Stimulated activated memory B cell treated with anti-CD40 and anti-IgM and Interleukin-4, amounts not matched to agents 10 μg/mL and 1 μg/mL and 100 μg/mL, for 72 hours (primary cell): ENCODE measurements at places on chromosomes 1 and 21.

- no peak for ATAC-seq
Measured at GRCh38 chr1:167820684-167821355, 93.1 kb downstream of the ADCY10 start.

GRCh38 chr1:216812966-216813365 lies 89.7 kb upstream of the ESRRG start:
- ATAC-seq, result no peak

- ATAC-seq, result no peak
Measured at GRCh38 chr1:77133731-77134358, 85.4 kb downstream of the PIGK start.

DNA sequence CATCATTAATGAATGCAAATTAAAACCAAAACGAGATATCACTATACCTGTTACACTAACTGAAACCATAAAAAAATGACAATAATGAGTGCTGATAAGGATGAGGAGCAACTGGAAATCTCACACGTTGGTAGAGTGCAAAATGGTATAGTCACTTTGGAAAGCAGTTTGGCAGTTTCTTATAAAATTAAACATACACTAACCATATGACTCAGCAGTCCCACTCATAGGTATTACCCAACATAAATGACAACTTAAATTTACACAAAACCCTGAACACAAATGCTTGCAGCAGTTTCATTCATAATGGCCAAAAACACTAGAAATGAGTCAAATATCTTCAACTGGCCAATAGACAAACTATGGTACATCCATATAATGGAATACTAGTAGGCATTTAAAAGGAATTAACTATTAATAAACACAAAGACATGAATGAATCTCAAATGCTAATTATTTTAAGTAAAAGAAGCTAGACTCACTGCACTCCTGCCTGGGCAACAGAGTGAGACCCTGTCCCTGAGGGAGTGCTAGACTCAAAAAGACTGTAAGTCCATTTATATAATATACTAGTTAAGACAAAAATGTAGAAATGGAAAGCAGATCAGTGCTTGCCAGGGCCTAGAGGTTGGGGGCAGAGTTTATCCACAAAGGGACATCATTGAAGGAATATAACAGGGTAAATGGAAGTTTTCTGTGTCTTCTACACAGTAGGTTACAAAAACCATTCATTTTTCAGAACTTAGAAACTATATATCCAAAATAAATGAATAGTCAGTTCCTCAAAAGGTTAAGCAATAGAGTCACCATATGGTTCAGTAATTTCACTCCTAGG lies 77.4 kb downstream of the EIF4G3 start:
- ATAC-seq, result no peak

DNA sequence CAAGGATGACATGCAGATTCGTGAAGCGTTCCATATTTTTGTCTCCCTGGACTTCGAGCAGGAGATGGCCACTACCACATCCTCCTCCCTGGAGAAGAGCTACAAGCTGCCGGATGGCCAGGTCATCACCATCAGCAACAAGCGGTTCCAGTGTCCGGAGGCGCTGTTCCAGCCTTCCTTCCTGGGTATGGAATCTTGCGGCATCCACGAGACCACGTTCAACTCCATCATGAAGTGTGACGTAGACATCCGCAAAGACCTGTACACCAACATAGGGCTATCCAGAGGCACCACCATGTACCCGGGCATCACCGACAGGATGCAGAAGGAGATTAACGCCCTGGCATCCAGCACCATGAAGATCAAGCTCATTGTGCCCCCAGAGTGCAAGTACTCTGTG lies 3.3 kb downstream of the TMEM222 start:
- ATAC-seq, result no peak

DNA sequence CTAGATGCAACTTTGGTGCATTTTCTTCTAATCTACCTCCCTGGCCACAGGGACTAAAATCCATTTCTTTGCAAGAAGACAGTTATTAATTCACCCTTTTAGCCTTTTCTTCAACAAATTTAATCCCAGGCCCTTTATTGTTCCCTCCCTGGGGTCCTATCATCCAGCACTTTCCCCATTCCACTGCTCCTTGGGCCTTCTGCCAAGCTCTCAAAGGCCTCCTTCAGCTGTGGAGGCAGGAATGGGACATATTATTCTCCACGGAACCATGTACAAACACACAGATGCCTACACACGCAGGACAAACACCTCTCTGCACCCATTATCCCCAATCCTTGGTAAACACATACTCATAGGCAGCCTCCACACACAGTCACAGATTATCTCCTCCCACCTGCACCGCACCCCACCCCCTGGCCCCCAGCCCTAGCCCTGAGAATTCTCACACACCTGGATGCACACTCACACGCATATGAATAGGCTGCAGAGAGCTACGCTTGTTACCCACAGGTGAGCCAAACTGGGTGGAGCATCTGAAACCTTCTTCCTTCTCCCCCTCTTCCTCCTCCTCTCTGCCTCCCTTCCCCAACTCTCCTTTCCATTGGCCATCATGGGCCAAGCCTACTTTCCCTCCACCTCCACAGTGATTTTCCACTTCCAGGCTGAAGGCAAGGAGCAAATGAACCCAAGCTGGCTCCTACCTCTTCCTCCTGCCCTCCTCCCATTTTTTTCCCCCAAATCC lies 11.7 kb downstream of the TAGLN2 start:
- no peak for ATAC-seq
